ENCODE measurements at places on chromosomes 3 and 15. TPM values are rescaled to one million over a fixed set of nuclear protein-coding genes. Genes with fewer than 3 reads are reported as not detected.

GRCh38 chr15:90773485-90773884, 56.3 kb downstream of the BLM start:
- no peak for DNase-seq

GRCh38 chr3:16427103-16427965, 86.2 kb downstream of the RFTN1 start:
- no peak for DNase-seq

GRCh38 chr3:185983495-185984141, 45.8 kb upstream of the TRA2B start:
- DNase-seq, result peak; percentile 73

DNA sequence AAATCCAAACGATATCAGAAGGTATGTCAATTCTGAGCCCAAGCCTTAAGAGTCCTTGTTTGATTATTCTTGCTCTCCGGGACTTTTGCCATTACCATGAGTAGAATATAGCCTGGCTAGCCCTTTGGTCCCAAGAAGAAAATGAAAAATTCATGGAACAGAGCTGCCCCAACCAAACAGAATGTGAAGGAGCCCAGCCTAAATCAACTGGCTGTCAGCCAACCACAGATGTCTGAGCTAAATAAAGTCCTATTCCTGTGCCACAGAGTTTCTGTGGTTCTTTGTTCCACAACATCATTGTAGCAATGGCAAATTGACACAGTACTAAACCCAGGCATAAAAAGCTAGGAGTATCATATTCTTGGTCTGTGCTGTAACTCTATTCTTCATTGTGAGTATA, 185.2 kb downstream of the CPNE4 start:
- no peak for DNase-seq

- DNase-seq, result no peak
Observed at GRCh38 chr3:100046986-100047385, 67.3 kb downstream of the FILIP1L start.

GRCh38 chr3:51354731-51355615, 30.1 kb upstream of the MANF start:
- no peak for DNase-seq

GRCh38 chr3:139587797-139588196, 48.3 kb upstream of the RBP1 start:
- DNase-seq, result no peak

- DNase-seq, result peak; percentile 55
Observed at GRCh38 chr3:124492824-124493223, 237.4 kb upstream of the UMPS start.

- DNase-seq, result peak; percentile 24
Observed at GRCh38 chr3:113736548-113737089, 9.4 kb downstream of the NAA50 start.

GRCh38 chr3:193857996-193858395, 265.0 kb downstream of the OPA1 start:
- DNase-seq, result no peak

DNA sequence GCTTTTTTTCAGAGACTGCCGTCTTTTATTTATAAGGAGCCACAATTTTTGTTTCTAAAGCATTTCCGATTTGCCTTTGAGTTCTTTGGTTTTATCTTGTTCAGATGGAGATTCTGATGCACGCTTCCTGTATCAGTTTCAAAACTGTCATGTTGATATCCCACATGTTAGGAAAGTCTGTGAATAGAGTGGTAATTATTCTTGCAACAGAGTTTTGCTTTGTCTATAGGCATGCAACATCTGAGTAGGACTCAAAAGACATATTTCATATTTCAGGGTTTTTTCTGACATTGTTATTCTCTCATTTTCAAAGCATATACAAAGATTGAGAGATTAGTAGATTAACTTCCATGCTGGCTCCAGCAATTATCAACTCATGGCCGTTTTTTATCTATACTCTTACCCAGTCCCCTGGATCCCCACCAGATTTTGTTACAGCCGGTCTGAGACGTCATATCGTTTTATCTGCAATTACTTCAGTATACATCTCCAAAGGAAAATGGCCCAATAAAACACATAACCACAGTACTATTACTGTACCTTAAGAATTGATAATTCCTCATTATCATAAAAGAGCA, 22.4 kb downstream of the PAQR5 start:
- no peak for DNase-seq

- no peak for DNase-seq
Observed at GRCh38 chr15:101481917-101482525, 7.5 kb downstream of the PCSK6 start.

GRCh38 chr3:149449182-149449581, 25.3 kb upstream of the TM4SF4 start:
- no peak for DNase-seq

DNA sequence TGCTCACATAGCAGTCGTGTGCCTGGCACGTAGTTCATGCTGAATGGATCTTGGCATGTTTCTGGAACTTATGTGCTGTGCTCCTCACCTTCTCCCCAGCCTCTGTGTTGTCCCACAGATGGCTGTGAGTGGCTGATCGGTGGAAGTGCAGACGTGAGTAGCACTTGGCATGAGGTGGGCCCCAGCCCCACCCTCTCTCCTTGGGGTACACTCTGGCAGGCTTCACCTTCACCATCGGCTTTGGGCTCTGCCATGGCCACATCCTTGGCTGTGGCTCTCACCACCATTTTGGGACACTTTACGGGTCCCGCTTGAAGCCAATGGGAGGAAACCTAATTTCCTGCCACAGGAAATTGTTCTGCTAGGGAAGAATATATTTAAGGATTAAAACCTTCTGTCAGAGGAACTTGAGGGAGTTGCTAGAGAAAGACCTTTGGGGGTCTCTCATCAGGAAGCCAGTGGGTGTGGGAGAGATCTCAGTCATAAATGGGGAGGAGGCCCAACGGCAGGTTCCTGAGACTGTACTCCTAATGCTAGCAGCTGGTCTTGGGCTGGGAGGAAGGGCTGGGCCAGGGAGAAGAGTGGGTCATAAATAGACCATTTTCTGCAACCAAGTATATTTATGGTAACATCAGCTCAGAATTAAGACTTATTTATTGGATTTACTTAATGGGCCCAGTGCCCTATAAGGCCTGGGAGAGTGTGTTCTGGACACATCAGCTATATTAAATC, 92.3 kb downstream of the SMAD3 start:
- no peak for DNase-seq

GRCh38 chr3:138824114-138824506, 10.6 kb downstream of the PIK3CB start:
- peak; percentile 60 for DNase-seq

GRCh38 chr3:15653321-15653720, 51.8 kb downstream of the BTD start:
- no peak for DNase-seq

DNA sequence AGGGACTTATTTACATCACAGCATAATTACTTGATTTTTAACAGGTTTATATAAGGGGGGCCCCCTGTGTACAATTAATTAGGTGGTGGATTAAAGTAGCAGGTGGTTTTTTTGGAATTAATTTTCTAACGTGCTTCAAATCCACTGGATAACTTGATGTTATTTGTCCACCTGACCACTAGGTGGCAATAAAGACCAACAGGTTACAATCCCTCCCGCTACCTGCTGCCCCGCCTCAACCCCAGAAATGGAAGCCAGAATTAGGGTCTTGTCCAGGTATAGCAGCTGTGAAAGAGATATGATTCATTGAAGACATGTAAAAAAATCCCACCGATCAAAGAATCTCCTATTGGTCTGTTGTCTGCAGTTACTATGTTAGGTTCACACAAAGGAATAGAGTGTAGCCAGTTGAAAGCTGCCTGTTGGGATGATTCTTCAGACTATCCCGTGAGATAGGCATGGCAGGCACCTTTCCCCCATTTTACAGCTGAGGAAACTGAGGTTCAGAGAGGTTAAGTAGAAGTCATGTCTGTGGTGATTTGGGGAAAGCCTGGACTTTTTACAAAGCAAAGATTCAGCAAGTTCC, 44.0 kb downstream of the MFSD1 start:
- peak; percentile 44 for DNase-seq

- no peak for DNase-seq
Observed at GRCh38 chr3:102299125-102299877, 135.5 kb upstream of the ZPLD1 start.

GRCh38 chr3:141828890-141829289, 47.6 kb upstream of the ATP1B3 start:
- no peak for DNase-seq

GRCh38 chr15:48374472-48374871, 43.2 kb downstream of the DUT start:
- DNase-seq, result no peak

DNA sequence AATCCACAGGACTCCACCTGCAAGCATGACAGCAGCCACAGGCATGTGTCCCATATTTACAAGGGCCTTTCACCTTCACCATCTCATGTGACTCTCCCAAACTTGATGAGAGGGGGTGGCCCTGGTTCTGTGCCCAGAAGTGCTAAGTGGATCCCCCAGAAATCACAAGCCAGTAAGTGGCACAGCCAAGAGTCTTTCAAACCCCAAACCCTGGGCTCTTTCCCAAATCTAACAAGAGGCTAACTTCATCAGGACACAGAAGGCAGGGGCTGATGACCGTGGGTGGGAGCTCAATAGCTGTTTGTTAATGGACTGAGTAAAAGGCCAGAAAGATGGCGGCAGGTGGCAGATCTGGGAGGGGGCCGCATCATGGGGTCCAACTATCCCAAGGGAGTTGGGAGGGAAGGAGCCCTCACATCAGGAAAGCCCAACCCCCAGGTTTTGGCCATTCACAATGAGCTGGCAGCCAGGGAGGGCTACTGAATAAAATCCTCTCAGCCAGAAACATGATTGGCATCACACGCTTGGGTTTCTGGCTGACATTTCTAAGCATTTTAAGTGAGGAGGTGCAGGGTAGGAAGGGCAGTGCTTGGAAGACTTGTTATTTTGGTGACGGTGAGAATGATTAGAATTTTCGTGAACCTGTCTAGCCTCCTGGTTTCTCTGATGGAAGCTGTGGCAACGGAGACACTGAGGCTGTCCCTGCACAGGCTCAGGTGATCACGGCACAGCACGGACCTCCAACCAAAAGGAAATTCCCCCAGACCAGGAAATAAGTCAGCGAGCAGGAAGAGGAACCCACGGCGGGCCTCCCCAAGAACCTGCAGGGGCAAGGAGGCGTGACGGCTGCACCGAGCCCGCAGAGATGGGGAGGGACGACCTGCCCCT, 109.3 kb downstream of the OXNAD1 start:
- DNase-seq, result no peak

- peak; percentile 4 for DNase-seq
Observed at GRCh38 chr3:124174476-124174875, 182.6 kb upstream of the ROPN1 start.

The HRG gene
- total RNA-seq, result not detected

The CKMT1B gene
- not detected for total RNA-seq

The DVL3 gene
- 45.6 TPM for total RNA-seq

The GOLGA8S gene
- total RNA-seq, result not detected

The DOCK3 gene
- 0.26 TPM for total RNA-seq

The SEMA6D gene
- total RNA-seq, result not detected

The UBE2Q2 gene
- 33.7 TPM for total RNA-seq

Measured in Caki2 (cell line).